ENCODE measurements at places on chromosomes 16 and 17. TPM values are rescaled to one million over a fixed set of nuclear protein-coding genes. Genes with fewer than 3 reads are reported as not detected.

GRCh38 chr17:50884439-50885311 is 18.5 kb upstream of the TOB1 start:
- no peak for DNase-seq

- no peak for DNase-seq
These were observed 16.2 kb upstream of the ALOX15 start for GRCh38 chr17:4657678-4658077.

Gene OSGIN1
- 8.5 TPM for total RNA-seq

Gene RHBDF1
- total RNA-seq, result 15.6 TPM

- DNase-seq, result no peak
These were observed 4.4 kb downstream of the TEDC2 start for GRCh38 chr16:2464333-2464732.

DNA sequence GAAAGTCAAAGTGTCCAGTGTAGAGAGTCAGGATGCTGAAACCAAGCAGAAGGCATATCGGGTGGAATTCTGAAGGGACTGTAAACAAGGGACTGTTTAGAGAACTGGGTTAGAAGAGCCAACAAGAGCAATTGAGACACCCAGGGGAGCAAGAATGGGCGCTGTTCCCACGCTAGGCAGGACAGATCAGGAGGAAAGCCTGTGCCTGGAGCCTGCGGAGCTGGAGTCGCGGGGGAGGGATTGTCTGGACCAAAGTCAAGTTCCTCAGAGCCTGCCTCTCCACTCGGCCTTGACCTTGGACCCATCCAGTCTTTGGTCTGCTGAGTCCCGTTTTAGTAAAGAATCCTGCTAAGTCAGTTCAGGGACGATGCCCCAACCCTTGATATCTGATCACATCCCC is 14.7 kb upstream of the KLHL36 start:
- no peak for DNase-seq

Gene PLK1
- 7.5 TPM for total RNA-seq

DNA sequence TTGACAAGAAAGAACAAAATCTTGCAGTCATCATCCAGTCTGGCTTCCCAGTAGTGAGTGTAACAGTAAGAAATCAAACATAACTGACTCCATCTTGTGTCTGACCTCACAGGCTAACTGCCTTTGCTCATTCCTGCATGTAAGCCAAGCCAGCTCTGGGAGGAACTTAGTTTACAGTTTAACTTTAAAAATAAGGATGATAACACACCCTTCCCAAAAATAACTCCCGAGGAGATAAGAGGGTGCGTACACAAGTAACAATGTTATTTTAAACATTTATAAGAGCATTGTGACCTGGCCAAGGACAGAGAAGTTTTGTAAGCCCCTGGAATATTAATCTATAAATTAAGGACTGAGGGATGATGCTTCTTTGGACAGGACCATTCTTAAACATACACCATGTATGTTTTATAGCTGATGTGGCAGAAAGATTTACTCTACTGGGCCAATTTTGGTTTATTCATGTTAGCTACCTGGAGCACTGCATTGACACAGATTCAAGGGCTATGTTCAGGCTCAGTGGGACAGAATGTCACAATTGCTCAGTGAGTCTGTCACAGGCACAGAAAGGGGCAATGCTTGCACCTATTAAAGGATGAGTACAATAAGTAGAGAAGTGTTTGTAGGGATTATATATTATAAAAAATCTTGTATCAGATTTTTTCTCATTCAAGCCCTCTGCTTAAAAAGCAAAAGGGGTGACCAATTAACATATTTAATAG is 344.1 kb downstream of the UTP18 start:
- no peak for DNase-seq

DNA sequence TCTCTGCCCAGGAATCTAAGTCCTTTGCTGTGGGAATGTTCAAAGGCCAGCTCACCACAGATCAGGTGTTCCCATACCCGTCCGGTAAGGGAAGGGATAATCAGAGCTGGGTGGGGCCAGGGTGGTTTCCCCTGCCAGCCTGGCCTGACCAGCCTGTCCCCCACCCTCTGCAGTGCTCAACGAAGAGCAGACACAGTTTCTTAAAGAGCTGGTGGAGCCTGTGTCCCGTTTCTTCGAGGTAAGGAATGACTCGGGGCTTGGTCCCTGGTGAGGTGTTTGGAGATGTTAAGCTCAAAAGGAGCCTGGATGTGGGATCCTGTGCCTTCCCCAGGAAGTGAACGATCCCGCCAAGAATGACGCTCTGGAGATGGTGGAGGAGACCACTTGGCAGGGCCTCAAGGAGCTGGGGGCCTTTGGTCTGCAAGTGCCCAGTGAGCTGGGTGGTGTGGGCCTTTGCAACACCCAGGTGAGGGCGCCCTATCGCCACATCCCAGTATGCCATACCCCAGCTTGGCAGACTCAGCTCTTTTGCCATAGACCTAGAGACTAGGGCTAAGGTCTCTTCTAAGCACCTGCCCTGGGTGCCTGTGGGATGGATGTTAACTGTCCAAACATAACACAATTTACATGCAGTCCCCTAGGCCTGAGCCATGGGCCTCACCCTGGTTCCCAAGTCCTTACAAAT is 997 bp downstream of the ACADVL start:
- no peak for DNase-seq

- DNase-seq, result no peak
These were observed 2.0 kb downstream of the C16orf87 start for GRCh38 chr16:46828943-46829342.

Data from spleen (tissue), 13 donors.